ENCODE measurements at places on chromosomes 6 and 20.

- no peak for DNase-seq
These were observed 18.4 kb downstream of the SLC22A23 start for GRCh38 chr6:3438190-3439167.

- DNase-seq: no peak
These were observed 519.4 kb upstream of the JAG1 start for GRCh38 chr20:11193241-11193640.

DNA sequence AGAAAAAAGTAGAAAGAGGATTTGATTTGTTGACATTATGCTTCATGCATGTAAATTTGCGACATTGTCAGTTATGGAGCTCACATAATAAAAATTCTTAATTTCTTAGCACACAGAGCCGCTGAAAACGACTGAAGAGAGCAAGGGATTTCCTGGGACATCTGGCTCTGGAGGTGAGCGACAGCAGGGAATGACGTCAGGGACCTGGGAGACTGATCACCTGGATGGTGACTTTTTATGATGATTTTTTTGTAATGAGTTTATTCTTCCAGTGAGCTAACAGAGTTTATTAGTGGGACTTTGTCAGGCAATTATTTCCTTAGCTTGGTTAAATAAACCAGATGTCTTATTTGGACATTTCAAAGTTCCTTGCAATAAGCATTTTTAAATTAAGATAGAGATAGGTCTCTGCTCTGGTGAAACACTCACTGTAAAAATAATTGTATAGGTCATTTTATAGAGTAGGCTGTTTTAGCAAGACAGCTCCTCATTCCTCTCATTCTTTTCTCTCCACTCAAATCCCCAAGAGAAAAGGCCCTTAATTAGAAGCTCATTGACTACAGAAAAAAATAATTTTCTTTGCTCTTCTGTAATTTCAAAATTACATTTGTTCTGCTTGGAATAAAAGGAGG, 19.4 kb downstream of the TMEM200A start:
- DNase-seq: no peak

GRCh38 chr6:135260612-135261011, 79.5 kb downstream of the MYB start:
- no peak for DNase-seq

GRCh38 chr6:44496665-44497369, 109.3 kb downstream of the CDC5L start:
- no peak for DNase-seq

GRCh38 chr20:13786143-13786828, 1.5 kb downstream of the NDUFAF5 start:
- DNase-seq: no peak

DNA sequence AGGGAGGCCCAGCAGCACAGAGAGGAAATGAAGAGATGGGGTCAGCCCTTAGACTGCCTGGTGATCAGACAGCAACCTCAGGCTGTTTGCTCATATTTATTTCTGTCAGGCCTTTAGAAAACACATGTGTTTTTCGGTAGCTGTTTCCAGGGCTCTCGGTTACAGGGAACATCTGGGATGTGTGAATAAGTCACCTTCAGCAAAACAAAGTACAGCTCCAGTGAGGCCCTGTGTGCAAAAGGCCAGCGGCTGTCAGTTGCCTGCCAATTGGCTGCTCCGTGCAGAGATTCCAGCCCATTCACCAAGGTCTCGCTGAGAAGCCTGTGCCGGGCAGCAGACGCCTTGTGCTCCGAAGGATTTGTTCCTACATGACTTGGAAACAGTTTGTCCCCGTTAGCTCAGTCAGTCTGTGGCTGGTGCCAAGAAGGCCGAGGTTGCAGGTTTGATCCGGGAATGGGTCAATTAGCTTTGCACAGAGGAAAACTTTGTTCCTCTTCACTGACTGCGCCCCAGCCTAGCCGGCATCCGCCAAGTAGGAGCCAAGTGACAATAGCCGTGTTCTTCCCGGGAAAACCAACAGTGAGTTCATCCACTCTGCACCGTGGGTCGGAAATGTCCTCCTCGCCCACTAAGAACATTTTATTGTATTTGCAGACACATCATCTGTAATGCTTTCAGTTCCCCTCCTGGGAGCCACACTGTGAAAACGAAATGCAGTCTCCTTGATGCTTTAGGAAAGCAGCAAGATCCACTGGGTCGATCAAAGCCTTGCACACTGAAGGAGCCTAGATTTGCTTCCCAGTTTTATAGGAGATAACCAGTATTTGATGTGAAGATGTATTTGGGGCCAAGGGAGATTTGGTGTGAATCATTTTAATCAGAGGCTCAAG, 315.4 kb upstream of the CDYL start:
- no peak for DNase-seq

DNA sequence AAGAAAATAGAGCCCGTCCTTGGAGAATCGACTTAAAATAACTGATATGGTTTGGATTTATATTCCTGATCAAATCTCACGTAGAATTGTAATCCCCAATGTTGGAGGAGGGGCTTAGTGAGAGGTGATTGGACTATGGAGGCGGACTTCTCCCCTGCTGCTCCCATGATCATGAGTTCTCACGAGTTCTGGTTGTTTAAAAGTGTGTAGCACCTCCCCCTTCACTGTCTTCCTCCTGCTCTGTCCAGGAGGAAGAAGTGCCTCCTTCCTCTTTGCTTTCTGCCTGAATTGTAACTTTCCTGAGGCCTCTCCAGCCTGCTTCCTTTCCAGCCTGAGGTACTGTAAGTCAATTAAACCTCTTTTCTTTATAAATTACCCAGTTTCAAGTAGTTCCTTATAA, 529.2 kb downstream of the HAO1 start:
- no peak for DNase-seq

- no peak for DNase-seq
These were observed 229.1 kb downstream of the NFATC2 start for GRCh38 chr20:51313358-51313827.

GRCh38 chr20:25858495-25859425, 162.1 kb upstream of the ZNF337 start:
- DNase-seq: no peak

All from inflammatory macrophage treated with lipopolysaccharide for 1 hour (primary cell).